Activated naive CD8-positive, alpha-beta T cell treated with anti-CD3 and anti-CD28 coated beads for 36 hours (primary cell): ENCODE measurements at places on chromosomes 7 and 10. TPM values are rescaled to one million over a fixed set of nuclear protein-coding genes. Genes with fewer than 3 reads are reported as not detected.

The CCAR1 gene
- 112 TPM for total RNA-seq

GRCh38 chr10:102588875-102589274 is 55.4 kb upstream of the TRIM8 start:
- DNase-seq = no peak

The PTF1A gene
- total RNA-seq = not detected

The TFPI2 gene
- total RNA-seq = not detected

The ELAPOR2 gene
- total RNA-seq = 2.2 TPM

DNA sequence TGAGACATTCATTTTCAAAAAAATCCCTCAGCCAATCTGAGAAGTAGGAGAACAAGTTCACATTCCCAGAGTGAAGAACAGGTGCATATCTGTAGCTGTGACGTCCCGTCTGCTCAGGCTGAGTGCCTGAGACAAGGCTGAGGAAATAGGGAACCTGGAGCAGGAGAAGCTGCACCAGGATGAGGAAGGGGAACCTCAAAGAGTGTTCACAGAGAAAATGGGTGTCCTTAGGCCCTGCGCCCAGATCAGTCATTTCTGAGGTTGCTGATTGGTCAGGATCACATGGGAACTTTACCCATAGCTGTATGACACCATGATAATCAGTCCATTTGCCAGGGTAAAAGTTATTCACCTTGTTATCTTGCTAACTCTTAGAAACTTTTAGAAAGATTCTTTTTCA is 34.2 kb upstream of the TARP start:
- no peak for DNase-seq

The STK31 gene
- total RNA-seq = not detected

DNA sequence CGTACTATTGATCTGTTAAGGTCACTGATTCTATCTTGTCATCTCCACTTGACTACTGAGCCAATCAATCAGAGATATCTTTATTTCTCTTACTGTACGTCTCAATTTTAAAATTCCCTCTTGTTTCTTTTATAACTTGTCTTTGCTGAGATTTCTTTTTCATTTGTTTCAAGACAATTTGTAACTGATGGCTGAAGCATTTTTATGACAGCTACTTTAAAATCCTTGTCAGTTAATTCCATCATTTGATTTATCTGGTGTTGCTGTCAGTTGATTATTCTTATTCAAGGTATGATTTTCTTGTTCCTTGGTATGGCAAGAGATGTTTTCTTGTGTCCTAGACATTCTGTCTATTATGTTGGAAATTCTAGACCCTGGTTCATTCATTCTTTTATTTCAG is 76.6 kb downstream of the TYW1B start:
- DNase-seq = no peak

DNA sequence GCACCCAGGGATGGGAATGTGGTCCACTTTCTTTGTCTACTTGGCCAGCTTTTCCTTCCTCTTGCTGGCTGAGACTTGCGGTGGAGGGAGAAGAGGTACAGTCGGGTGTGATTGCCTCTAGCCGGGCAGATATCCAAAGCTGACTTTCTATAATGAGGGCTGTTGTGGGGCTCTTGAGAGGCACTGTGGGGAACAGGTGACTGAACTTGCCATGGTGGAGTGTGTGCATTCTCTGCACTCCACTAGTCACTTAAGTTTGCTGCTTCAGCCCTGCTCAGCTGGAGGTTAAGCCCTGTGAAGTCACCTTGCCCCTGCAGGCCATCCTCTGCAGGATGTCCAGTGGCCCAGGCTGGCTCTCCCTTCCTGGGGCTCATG is 116.6 kb downstream of the AOAH start:
- DNase-seq = no peak

The TMEM176A gene
- not detected for total RNA-seq

DNA sequence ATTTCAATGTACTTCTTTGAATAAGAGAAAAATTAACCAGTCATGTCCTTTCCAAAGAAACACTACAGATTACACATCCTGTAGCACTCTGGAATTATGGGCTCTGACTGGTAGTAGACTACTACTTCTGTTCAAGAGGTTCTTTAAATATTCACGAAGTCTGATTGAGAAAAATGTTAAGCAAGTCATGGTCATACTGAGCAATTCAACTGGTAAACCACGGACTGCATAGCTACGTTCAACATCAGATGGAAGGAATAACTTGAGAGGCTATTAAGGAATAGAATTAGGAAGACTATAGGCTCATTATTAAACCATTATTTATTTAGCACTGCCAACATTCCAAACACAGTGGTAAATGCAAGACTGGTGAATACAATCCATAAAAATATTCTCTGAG is 160.8 kb downstream of the IMMP2L start:
- no peak for DNase-seq

- DNase-seq = no peak
Observed at GRCh38 chr10:93397020-93397419, 85.1 kb downstream of the MYOF start.

- DNase-seq = no peak
Observed at GRCh38 chr7:21568762-21569161, 25.9 kb downstream of the DNAH11 start.

The SNX10 gene
- 33.0 TPM for total RNA-seq

The FXYD4 gene
- not detected for total RNA-seq

GRCh38 chr10:43396061-43396927 is 12.7 kb downstream of the HNRNPF start:
- peak; percentile 86 for DNase-seq

The VWDE gene
- 1.5 TPM for total RNA-seq

- DNase-seq = no peak
Observed at GRCh38 chr7:128131115-128131514, 99.9 kb upstream of the LRRC4 start.

The JAZF1 gene
- total RNA-seq = 6.6 TPM

The AGR3 gene
- total RNA-seq = not detected

- no peak for DNase-seq
Observed at GRCh38 chr10:80855348-80855971, 317.8 kb downstream of the SH2D4B start.

DNA sequence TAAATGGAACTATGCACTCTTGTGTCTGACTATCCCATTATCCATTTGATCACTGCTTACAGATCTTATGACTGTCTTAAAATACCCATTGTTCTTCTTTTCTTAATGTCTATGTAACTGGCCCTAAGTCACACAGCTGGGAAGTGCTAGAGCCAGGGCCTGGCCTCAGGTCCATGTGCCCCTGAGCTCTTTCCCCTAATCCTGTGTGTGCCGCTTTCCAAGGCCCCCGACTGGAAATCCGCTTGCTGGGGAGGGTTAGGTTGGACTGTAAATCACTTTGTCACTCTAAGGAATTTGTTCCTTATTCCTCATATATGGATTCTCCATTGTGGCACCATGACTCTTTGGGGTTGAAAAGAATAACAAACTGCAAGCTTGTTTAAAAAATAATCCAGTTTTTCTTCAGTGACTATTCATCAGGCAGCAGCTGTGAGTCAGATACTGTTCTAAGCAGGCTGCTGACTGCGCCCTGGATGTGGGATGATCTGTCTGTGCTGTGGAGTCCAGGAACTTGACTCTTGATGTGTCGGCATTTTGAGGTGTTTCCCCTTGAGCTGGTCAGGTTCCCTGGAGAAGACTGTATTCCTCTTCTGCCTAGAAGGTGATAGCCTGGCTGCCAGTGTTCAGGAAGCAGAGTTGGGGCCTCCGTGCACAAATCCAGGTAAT is 236.3 kb downstream of the SDK1 start:
- DNase-seq = no peak

DNA sequence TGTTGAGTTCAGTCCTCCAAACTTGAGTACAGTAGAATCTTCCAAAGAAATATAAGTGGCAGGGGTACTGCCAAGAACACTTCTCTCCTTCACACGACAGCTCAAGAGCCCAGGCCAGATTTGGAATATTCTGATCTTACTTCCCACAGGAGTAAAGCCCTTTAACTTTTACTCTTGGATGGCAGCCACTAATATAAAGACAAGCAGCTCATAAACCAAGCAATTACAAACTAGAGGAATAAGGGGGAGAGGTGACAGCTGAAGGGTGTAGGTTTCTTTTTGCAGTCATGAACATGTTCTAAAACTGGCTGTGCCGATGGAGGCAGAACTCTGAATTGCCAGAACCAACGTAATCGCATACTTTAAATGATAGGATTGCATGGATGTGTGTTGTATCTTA is 74.8 kb downstream of the SVIL start:
- DNase-seq = no peak

The ITGA8 gene
- not detected for total RNA-seq

The SEMA3A gene
- 2.2 TPM for total RNA-seq

The UPF2 gene
- total RNA-seq = 35.8 TPM

GRCh38 chr10:27742195-27743011 is 3.2 kb downstream of the MKX start:
- peak; percentile 91 for DNase-seq

DNA sequence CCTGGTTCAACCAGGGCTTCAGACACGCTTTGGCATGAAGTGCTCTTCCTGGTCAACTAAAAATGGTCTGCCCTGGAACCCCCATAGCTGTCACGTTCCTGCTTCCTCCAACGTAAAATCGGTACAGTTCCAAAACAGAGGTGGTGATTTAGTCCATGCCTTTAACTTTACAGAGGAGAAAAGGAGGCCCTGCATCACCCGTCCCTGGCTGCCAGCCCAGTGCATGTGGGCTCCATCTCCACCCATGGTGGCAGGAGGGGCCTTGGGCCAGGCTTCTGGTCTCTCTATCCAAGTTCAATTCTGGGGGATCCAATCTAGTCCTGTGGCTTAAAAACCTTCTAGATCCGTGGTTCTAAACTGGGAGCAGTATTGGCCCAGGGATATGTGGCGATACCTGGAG is 18.7 kb downstream of the ECHDC3 start:
- DNase-seq = no peak
